ENCODE measurements at places on chromosomes 6 and 20. TPM values are rescaled to one million over a fixed set of nuclear protein-coding genes. Genes with fewer than 3 reads are reported as not detected.

The SLC12A5 gene
- 1.7 TPM for total RNA-seq

The SRMS gene
- total RNA-seq = not detected

The NKAPL gene
- not detected for total RNA-seq

DNA sequence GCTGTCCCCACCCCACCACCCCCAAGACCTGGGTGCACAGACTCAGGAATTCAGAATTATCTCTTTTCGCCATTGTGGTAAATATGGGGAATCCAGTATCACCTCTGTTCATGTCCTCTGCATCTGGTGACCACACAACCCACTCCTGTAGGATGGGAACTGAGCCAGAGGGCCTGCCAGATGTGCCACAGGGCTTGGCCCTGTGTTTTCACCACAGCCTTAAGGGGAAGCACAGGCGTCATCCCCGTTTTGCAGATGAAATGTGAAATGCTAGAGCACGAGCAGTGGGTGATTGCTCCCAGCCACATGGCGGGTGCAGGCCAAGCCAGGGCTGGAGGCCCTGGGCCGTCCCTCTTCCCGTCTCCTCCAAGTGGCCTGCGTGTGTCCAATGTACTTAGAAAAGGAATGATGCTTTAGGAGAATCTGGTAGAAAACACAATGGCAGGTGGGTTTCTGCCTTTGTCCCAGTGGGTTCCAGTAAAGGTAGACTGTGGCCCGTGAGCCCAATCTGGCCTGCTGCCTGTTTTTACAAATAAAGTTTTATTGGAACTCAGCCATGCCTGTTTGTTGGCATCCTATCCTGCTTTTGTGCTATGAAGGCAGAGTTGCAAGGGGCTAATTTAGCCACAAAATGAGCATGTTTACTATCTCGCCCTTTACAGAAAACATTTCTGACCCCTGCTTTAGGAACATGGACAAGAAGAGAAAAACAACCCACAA lies 309.2 kb downstream of the CDH4 start:
- DNase-seq = no peak

DNA sequence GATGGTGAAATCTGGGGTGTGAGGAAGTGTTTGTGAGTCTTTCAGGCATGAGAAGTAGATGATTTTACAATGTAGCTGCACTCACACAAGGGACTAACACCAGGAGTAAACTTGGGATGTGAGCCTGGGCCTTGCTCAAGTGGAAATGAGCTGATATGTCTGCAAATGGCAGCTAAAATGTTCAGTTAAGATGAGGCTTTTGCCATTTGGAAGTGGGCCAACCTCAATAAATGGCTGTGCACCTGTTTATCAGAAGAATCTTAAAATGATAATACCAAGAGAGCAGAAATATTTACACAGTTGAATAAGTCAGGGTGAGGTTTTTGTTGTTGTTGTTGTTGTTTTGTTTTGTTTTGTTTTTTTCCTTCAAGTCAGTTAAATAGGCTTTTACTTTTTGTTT lies 25.7 kb upstream of the KLHL31 start:
- DNase-seq = no peak

- no peak for DNase-seq
Measured at GRCh38 chr6:43823879-43824702, 54.1 kb downstream of the VEGFA start.

- no peak for DNase-seq
Measured at GRCh38 chr20:308427-309038, 11.2 kb downstream of the ZCCHC3 start.

DNA sequence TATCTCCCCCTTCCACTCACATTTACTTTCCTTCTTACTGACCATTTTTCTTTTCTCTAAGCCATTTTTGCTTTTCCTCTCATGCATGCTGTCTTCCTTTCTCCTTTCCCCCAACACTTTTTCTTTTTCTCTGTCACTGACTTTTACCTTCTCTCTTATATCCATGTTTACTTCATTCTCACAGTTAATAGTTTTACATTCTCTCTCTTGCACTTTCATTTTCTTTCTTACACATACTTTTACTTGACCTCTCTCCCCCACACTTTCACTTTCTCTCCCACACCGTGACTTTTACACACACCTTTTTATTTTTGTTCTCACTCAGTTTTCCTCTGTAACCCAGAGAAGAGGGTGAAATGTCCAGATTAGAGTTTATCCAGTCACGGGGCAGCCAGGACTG lies 636.3 kb downstream of the PTPRT start:
- no peak for DNase-seq

GRCh38 chr6:17962436-17963031 lies 24.9 kb downstream of the KIF13A start:
- no peak for DNase-seq

DNA sequence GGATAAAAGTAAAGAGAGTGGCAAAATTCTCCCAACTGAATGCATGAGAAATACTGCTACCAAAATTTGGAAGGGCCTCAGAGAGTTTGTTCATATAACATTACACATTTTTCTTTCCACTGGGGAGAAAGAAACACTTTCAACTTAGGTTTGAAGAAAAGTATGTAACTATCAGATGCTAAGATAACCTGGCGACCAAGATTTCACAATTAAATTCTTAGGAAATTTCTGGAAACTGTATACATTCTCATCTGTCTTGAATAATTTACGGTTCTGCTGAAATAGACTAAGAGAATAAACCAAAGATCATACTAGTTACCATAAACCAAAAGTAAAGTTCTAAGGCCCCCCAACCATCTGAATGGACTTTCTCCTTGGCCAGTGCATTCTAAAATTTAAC lies 413.0 kb upstream of the RUNX2 start:
- no peak for DNase-seq

DNA sequence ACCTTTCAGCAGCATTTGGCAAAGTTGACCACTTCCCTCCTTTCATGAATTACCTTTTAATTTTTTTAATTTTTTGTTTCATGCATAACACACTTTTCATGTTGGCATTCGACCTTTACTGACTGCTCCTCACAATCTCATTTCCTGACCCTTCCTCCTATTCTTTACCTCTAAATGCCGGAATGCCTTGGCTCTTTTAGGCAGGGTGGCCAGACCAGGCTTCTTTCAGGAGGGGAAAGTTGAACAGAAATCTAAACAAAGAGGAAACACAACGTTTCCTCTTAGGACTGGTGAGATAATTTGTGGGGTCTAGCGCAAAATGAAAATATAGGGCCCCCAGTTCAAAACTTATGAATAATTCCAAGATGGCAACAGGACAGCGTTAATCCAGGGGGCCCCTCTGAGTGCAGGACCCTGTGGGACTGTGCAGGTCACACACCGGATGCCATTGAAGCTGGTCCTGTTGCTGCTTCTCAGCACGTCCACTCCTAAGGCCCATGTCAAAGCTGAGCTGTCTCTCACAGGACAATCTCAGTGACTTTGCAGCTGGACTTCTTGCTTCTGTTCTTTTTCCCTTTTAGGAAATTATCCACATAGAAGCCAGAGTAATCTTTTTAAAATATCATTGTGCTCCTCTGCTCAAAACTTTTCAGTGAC lies 313.8 kb downstream of the HDGFL1 start:
- DNase-seq = no peak

DNA sequence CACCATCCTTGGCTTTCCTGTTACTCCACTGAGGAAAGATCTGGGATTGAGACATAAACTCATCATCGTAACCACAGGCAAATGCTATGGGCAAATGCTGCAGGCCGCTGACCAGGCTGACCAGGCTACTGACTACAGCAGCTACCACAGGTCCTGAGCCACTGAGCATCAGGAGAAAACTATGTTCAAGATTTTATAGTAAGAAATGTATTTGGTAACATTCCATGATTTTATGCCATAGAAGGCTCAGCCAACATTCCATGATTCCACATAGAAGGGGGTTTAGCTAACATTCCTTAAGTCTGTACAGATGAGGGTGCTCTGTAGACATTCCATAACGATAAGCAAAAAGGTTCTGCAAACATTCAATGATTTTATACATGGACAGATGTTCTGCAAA lies 16.1 kb upstream of the B4GALT5 start:
- DNase-seq = no peak

- DNase-seq = no peak
Measured at GRCh38 chr6:165872311-165872710, 209.3 kb upstream of the PDE10A start.

Measured in activated CD8-positive, alpha-beta T cell treated with anti-CD3 and anti-CD28 coated beads, Interleukin-2, amount 10 ng/mL, durations not matched to agents 7 days and 5 days (primary cell).